ENCODE measurements at places on chromosomes 5 and 9.
A peak's percentile ranks its signal among the peaks of the same experiment; 100 is the strongest.

DNA sequence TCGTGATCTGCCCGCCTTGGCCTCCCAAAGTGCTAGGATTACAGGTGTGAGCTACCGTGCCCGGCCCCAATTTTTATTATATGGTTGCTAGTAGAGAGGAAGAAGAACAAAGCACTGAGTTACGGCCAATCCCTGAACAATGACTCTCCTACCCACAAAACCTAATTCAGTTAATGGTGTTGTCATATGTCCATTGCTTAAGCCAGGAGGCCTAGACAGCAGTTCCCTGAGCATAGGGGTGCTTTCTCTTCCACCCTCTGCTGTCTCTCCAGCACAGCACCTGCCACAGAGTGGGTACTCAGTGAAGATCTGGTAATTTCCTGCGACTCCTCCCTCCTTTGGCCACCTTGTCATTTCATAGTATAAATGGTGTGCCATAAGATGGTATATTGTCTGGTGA is 21.4 kb upstream of the LTC4S start:
- DNase-seq: no peak

GRCh38 chr9:726005-726404 is 115.5 kb upstream of the DMRT1 start:
- DNase-seq: no peak

- no peak for DNase-seq
These were observed 462.8 kb upstream of the ZNF462 start for GRCh38 chr9:106400170-106400569.

DNA sequence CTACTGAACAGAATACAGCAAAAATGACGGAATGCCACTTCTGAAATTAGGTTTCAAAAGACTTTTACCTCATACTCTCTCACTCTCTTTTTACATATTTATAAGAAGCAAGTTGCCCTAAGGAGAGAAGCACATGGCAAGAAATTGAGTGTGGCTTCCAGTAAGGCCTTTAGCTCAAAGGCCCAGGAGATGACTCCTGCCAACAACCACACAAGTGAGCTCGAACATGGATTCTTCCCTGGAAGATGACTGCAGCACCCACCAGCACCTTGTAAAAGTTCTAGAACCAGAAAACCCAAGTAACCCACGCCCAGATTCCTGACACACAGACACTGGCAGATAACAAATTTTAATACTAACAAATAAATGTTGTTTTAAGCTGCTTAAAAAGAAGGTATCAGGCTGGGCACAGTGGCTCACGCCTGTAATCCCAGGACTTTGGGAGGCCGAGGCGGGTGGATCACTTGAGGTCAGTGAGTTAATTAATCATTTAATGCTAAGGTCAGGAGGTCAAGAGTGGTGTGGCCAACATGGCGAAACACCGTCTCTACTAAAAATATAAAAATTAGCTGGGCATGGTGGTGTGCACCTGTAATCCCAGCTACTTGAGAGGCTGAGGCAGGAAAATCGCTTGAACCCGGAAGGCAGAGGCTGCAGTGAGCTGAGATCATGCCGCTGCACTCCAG is 17.0 kb downstream of the PTBP3 start:
- no peak for DNase-seq

GRCh38 chr9:109346904-109347303 is 26.0 kb upstream of the EPB41L4B start:
- DNase-seq: no peak

GRCh38 chr5:177494346-177495195 is 2.8 kb downstream of the PDLIM7 start:
- no peak for DNase-seq

GRCh38 chr9:130422546-130422945 is 22.2 kb upstream of the ASS1 start:
- no peak for DNase-seq

GRCh38 chr5:143318833-143319232 is 84.7 kb downstream of the NR3C1 start:
- no peak for DNase-seq

DNA sequence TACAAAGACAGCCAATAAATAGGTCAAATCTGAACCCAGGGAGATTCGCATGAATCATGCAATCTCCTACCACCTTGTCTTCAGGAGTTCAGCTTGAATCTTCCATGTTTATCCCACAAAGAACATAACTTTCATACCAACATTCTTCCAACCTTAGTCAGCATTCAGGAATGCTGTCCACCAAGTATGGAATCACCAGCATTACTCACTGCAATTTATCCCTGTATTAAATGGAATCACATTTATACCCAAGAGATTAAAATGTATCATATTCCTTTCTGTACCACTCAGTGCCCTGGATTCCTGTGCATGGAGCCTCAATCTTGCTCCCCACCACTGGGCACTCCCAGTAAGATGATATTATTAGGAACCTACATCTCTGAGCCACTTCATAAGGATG is 162.6 kb downstream of the GLIS3 start:
- DNase-seq: peak; percentile 92

DNA sequence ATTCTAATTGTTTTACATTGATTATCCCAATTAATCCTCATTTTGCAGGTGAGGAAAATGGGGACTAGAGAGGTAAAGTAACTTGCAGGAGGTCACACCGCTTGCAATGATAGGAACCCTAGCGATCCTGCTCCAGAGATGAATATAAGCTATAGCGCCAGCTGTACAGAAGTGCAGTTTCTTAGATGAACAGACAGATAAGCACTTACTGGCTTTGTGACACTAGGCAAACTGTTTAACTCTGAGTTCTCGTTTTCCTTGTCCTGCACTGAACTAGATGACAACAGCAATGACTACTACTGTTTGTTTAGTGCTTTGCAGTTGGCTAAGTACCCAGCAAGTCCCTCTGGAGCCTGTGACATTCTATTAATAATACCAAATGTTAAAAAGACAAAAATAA is 11.1 kb downstream of the LHX6 start:
- no peak for DNase-seq

DNA sequence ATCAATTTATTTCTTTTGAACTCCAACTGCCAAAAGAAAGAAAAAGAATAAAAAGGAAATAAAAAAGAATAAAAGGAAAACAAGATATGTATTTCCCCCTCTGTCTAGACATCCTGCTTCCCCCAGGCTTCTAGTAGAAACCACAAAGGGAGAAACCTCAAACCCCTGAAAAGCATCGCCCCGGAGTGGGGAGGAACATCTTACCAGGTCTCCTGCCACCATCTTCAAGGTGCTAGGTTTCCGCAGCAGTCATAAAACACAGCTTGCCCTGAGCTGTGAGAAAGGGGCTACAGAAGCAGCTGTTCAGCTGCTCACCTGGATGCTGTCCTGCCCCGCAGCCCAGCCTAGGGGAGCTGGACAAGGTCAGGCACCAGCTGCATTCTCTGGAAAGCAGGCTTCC is 487.7 kb downstream of the GADD45G start:
- DNase-seq: no peak

DNA sequence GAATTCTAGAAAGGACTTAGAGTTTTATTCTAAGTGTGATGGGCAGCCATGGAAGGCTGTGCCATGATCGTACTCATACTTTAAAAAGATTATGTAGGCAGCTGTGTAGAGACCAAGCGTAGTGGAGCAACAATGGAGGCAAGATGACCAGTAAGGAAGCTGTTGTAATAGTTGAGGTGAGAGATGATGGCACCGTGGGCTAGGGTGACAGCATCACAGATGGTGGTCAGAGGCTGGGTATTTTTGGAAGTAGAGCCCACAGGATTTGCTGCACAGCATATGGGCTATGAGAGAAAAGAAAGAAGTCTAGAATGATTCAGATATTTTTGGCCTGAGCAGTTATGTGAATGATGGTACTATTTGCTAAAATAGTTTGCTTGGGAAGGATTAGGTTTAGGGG is 7.7 kb downstream of the ARHGAP26 start:
- no peak for DNase-seq

- DNase-seq: peak; percentile 7
These were observed 389.1 kb upstream of the KIF2A start for GRCh38 chr5:61916621-61917620.
